Fibroblast of skin of scalp (primary cell): ENCODE measurements at places on chromosomes 5 and 9.

DNA sequence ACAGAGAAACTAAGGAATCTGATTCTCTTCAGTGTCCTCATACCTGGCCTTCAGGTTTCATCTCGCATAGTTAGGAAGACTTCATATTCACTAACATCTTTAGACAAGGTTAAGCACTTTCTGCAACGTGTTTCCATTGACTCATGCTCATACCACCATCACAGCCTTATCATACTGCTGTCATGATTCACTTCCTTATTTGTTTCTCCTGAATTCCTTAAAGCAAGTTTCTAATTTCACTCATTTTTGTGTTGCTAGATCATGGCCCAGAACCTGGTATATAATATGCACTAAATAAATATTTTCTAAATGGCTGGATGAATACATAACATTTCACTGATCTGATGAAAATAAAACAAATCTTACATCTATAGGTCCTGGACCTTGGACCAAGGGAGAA, 472.9 kb downstream of the PRELID2 start:
- DNase-seq = peak; percentile 91

- peak; percentile 72 for DNase-seq
These were observed 174.6 kb upstream of the IL12B start for GRCh38 chr5:159504857-159505304.

GRCh38 chr9:33703430-33704102, 91.8 kb upstream of the PRSS3 start:
- DNase-seq = no peak

DNA sequence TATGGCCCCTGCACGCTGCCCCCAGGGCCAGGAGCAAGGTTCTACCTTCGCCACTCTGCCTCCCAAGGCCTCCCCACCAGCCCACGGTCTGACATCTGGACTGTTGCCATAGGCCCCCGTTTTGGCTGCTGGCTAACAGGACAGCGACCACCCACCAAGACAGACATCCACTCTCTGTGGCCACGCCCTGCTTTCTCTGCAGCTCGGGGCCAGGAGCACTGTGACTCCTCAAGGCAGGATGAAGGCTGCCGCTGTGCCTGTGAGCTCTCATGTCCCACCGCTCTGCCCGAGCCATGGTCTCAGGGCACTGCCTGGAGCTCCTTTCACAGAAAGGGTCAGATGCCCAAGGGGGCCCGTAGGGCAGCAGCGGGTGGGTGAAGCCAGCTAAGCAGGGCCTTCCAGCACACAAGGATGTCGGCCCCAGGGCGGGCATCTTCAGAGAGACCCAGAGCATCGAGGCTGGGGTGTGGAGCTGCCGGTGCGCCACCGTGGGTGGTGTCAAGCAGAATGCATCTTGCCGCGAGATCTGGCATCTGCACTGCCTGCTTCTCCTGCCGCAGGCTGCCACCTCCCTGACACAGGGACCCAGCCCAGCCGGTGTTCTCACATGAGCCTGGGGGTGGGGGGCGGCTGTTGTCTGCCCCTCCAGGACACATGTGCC, 92.2 kb upstream of the ADAMTS2 start:
- no peak for DNase-seq

- DNase-seq = no peak
These were observed 16.4 kb upstream of the SPINK6 start for GRCh38 chr5:148186248-148187003.
